ENCODE measurements at places on chromosomes 12 and 14.

DNA sequence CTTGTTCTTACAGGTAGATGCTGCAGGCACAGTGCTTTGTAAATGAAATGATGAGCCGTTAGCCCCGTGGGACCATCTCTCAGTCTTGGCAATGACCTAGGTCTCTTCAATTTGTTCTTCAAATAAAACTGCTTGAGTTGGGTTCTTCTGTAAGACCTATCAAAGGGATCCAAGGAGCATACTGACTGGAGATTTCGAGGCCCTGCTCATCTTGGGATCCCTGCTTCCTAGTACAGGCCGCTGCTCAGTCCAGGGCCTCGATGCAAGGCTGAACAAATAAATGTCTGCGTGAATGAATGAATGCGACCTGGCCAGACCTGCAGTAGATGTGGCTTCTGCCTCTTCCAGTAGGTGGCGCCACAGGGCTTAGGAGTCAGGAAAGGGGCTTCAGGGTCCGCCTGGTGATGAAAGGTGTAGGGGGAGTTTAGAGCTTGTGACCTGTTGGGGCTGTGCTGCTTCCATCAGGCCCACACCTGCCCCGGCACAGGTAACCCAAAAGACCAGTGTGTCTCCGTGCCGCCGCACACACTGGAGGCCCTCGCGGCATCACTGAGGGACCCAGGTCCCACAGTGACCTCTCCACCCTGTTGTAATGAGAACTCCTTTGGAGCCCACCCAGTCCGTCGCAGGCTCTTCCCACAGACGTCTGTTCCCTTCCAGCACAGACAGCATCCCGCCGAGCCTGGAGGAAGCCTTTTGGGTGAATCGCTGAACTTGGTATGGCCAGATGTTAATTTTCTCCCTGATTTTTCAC lies 4.4 kb downstream of the CACNA1C start:
- no peak for DNase-seq

- no peak for DNase-seq
Observed at GRCh38 chr14:35365130-35366055, 39.2 kb downstream of the NFKBIA start.

GRCh38 chr12:8603286-8603685 lies 9.4 kb downstream of the AICDA start:
- DNase-seq: no peak

- no peak for DNase-seq
Observed at GRCh38 chr12:29283969-29284700, 96.8 kb downstream of the ERGIC2 start.

DNA sequence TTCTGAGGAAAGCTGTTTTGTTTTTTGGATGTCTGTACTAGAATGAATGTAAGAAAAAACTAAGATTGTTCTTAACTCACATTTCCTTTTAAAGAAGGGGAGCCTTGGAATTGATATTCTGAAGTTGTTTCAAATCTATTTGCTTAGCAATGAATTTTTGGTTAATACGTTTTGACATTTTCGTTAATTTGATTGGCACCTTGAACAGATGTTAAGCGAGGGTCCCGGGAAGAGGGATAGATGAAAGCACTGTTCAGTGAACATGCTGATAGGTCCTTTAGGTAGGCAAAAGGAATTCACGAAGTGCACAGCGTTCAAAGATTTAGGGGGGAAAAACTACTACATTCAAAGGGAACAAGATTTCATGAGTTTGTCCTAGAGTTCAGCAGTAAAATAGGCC lies 1.7 kb downstream of the SLC39A9 start:
- DNase-seq: no peak

DNA sequence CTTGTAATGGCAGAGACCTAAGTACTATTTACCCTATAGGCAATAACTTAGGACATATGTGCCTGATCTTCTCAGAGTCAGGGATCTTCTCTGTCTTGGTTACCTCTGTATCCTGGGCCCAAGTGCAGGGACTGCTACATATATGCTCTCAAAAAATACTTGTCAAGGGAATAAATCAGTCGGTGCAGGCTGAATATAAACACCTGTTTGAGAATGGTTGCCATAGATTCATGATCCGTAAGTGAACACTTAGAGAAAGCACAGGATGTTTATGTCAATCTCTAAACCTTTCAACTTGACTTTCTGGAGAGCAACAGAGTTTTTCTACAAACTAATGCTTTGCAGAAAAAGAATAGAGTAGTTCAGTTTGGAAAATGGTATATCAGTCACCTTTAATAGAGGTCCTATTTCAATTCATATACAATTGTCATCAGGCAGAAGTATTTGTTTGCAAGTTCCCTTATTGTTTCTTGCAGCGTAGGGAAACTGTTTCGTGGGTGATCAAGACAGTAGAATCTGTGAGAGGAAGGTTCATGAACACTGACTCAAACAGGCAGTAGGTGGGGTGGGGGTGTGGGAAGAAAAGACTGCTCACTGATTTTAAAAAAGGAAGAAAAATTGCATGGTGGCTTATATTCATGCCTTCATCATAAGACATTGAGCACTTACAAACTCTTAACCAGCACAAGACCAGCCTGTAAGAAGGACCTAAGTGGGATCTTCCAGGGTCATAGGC lies 6.0 kb upstream of the UBE2N start:
- DNase-seq: no peak

DNA sequence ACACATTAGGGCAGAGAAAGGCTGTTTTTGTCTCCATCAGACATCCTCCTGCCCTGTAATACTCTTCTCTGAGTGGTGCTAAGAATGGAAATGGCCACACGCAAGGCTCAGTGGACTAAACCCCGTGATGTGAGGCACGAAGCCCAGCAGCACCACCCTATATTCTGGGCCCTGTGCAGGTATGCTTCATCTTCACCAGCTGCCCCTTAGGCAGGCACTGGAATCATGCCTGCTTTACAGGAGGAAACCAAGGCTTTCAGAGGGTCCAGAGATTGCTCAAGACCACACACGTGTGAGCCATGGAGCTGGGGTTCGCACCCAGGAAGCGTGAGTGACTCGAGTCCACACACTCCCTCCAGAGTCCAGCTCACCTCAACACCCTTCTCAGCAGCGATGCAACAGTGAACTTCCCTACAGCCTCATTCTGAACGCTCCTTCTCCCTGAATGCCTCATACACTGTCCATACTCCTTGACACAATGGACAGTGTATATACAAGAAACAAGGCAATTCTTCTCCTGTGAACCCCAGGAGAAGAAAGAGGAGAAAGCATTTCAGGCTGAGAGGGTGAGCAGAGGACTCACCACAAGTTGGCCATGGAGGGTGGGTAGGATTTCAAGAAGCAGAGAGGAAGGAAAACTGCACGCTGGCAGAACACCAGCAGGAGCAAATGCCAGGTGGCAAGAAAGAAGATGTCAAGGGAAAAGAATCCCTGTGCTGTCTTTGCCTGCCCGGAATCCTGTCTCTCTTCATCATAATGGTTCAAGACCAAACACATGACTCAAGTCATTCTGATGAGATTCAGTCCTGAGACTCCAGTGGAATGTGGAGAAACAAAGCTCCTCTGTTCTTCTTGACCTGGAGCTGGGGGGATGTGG lies 39.1 kb downstream of the NT5DC3 start:
- DNase-seq: no peak

GRCh38 chr14:103395244-103395643 lies 10.0 kb downstream of the MARK3 start:
- no peak for DNase-seq

DNA sequence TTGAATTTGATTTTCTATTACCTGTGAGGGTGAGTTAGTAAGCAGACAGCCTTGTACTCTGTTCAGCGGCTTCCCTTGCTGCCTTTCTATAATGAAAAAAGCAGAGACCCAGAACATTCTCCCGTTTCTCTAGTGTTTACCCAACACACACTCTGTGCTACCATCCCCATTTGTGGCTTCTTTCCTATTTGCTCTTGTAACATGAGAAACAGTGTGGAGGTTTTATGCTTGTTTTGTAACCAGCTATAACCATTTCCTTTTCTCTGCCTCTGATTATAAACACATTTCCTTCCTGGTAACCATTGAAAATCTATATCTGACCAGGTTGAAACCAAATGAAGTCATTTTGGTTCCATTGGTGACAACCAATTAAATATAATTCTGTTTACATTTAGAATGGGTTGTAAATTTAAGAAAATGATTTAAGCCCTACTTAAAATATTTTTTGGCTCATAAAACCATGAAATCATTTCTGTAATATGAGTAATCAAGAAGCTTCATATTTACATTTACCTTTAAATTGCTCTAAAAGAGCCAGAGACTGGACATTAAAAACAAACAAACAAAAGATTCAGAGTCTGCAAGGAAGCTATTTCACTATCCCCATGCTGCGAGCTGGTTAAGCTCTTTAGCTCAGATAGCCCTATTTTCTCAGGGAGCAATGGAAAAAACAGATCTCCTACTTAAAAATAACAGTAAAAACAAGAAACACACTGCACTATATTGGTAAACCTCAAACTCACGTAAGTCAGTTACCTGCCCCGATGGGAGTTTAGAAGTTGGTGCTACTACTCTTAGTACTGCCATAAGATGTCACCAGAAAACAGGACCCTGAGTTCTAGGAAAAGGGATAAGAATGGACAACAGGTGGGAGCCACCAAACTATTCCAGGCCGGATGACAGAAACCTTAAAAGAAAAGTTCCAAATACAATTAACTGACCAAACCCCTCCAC lies 206.5 kb upstream of the EEA1 start:
- DNase-seq: no peak

DNA sequence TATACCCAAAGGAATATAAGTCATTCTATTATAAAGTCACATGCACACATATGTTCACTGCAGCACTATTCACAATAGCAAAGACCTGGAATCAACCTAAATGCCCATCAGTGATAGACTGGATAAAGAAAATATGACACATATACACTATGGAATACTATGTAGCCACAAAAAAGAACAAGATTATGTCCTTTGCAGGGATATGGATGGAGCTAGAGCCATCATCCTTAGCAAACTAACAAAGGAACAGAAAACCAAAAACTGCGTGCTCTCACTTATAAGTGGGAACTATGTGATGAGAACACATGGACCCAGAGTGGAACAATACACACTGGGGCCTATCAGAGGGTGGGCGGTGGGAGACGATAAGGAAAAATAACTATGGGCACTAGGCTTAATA lies 21.3 kb downstream of the FBXO21 start:
- no peak for DNase-seq

Measured in cerebellum (tissue), 4 donors.